ENCODE measurements at places on chromosomes 4 and X.

GRCh38 chr4:40134206-40134917 lies 62.5 kb upstream of the RHOH start:
- DNase-seq: no peak

DNA sequence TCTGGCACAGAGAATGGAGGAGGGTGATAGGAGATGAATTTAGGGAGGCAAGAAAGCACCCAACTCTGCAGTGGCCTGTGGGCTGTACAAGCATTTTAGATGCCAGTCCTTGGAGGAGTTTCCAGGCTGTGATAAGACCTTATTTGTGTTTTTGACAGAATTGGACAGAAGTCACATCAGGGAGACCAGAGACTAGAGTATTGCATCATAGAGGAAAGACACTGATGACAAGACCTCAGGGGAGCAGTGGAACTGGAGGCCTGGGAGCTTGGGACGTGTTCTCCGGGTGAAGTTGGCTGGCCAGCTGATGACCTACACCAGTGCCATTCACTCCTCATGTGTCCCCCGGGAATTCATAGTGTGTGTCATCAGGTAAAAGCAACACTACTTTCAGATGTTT lies 284.0 kb upstream of the ZFP42 start:
- no peak for DNase-seq

DNA sequence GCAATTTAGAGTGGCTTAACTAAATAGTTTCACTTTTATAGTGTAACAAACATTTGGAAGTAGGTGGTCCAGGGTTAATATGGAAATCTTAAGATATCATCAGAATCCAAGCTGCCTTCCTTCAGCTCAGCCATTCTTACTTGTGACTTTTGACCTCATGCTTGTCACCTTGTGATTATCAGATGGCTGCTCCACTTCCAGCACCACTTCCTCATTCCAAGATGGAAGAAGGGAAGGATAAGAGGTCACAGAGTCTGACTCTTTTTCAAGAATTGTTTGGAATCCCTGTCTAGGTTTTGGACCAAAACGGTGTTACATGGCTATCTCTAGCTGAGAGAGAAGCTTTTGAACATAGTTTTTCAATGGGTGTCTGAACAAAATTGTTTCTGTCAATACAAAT lies 39.9 kb downstream of the MTTP start:
- DNase-seq: no peak

GRCh38 chr4:53573696-53574095 lies 17.6 kb downstream of the LNX1 start:
- DNase-seq: no peak

DNA sequence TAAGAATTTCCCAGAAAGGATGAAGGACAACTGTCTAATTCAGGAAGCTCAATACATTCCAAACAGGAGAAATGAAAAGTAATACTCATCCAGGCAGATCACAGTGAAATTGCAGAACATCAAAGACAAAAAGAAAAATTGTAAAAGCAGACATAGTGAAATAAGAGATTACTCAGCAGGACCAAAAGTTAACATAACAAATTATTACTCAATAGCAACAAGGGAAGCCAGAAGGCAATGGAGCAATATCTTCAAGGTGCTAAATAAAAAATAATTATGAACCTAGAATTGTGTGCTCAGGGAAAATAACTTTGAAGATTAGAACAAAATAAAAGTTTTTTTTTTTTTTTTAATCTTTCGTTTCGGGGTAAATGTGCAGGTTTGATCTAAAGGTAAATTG lies 30.5 kb upstream of the ENPP6 start:
- no peak for DNase-seq

GRCh38 chrX:100895365-100896075 lies 21.4 kb upstream of the NOX1 start:
- peak; percentile 17 for DNase-seq

- DNase-seq: no peak
These were observed 77.1 kb upstream of the RXFP1 start for GRCh38 chr4:158444621-158445020.

DNA sequence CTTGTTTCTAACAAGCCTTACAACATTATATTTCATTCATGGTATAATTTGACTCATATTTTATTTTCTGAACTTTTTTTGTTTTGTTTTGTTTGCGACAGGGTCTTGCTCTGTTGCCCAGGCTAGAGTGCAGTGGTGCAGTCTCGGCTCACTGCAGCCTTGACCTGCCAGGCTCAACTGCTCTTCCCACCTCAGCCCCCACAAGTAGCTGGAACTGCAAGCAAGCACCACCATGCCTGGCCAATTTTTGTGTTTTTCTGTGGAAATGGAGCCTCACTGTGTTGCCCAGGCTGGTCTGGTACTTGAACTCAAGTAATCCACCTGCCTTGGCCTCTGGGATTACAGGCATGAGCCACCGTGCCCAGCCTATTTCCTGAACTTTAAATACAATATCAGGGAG lies 42.5 kb downstream of the GRID2 start:
- no peak for DNase-seq

GRCh38 chrX:16718824-16719333 lies 533 bp upstream of the SYAP1 start:
- DNase-seq: no peak

DNA sequence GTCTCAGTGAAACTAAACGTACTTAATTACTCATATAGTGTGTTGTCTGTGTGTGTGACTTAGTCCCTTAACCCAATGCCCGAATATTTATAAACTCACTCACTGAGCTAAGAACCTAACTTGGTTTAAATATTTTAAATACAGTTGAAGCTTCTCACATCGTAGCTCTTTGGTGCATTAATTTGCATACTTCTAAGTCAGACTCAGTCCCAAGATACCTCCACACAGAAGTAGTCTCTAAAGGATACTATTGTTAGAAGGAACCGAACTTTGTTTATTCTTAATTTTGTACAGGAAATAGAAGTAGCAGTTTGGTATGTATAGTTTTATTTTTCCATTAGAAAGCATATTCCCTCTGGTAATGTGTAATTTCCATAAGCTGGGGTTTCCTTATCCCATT lies 54.0 kb upstream of the NKAP start:
- DNase-seq: no peak

DNA sequence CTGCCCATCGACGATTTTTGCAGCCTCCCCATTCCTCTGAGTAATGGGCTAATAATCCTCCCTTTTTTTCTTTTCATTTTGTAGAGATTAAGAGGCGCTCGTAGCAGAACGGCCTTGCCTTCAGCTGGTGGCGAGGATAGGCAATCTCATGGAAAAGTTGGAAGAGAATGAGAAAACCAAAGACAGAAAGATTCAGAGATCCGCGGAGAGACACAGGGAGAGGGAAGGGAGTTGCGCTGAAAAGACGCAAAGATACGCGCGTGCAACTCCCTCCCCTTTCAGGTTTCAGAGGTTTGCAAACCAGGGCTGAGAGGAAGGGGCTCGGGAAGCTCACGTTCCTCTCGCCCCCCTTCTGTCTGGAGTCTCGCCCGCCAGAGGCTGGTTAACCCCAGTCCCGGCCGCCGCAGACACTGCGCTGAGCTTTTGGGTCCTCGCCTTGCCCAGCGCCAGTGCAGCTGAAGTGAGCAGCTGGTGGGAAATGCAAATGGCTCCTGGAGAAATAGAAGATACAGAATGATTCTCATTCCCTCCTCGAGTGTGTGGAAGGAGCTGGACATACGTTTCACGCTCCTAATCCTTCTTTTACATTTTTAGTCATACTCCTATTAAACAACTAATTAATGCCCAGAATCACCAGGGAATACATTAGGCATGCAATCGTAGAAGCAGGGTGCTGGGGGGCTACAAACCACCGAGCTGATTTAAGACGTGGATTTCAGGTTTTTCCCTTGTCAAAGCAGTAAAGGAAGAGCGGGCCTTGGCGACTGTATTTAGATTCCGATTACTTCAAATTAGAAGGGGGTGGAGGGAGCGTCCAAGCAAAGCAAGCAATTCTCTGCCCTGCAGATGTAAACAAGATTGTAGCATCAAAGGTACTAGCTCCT lies 16.6 kb upstream of the PITX2 start:
- no peak for DNase-seq

- DNase-seq: no peak
These were observed 280.2 kb upstream of the SLC7A11 start for GRCh38 chr4:138522366-138522765.

DNA sequence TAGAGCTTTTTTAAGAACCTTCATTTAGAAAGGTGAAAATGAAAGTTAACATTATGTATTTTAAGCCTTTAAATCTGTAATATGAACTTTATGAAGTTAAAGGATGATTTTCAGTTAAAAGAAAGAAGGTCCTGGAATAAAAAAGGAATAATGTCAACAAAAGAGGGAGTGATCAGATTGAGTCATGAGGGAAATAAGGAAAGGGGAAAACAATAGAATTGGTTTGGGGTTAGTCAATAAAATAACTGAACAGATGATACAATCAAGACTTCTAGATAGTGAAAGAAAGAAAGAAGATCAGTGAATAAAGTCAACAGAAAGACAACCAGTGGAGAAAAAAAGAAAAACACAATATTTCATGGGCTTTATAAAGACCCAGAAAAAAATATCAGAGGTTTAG lies 291.6 kb upstream of the ARSJ start:
- no peak for DNase-seq

- no peak for DNase-seq
These were observed 55.5 kb upstream of the PCDH18 start for GRCh38 chr4:137587796-137588195.

DNA sequence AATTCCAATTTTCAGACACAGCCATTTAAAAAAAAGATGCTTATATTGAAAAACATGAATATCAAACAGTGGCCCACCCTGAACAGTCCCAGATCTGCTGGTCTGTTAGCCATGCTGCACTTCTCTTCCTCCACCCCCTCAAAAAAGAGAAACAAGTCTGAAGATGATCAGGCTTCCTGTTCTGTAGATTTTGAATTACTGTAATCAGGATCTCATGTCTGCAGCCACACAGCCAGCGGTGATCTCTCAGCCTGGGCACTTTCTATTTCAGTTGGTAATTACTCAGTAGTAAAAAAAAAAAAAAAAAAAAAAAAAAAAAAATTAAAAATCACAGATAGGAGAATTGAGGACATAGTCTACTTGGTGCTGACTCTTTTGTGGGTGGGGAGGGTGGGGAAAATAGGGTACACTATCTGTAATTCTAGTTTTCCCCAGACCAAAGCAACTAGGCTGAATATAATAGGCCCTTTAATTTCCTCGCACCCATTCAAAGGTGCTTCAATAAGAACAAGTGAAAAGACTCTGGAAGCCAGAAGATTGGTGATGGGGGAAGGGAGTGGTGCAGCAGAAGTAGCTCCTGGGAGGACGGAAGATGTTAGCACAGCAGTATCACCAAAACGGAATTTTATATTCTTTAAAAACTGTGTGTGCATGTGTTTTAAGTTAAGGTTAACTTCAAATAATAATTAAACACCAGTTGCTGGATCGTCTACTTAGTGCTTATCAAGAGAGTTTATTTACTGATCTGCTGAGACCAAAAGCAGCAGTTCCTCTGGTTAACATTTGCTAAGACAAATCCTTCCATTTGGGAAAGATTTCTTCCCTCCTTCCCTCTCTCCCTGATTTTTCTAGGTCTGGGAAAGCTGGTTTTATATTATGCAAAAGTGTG lies 47.0 kb downstream of the SPRY1 start:
- peak; percentile 49 for DNase-seq

DNA sequence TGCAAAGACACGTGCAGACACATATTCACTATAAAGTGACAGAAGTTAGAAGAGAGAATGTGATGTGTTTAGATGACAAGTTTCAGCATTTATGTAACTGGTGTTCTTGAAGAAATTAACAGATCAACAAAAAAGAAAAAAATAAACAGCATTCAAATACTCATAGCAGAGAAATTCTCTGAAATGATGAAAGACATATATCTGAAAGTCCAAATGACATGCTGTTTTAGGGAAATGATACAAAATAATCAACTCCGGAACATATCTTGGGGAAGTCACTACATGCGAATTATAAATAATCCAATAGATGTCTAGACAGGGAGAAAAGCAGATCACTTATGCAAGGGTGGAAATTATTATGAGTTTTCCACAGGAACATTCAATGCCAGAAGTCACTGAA lies 146.0 kb downstream of the SPANXN4 start:
- no peak for DNase-seq

DNA sequence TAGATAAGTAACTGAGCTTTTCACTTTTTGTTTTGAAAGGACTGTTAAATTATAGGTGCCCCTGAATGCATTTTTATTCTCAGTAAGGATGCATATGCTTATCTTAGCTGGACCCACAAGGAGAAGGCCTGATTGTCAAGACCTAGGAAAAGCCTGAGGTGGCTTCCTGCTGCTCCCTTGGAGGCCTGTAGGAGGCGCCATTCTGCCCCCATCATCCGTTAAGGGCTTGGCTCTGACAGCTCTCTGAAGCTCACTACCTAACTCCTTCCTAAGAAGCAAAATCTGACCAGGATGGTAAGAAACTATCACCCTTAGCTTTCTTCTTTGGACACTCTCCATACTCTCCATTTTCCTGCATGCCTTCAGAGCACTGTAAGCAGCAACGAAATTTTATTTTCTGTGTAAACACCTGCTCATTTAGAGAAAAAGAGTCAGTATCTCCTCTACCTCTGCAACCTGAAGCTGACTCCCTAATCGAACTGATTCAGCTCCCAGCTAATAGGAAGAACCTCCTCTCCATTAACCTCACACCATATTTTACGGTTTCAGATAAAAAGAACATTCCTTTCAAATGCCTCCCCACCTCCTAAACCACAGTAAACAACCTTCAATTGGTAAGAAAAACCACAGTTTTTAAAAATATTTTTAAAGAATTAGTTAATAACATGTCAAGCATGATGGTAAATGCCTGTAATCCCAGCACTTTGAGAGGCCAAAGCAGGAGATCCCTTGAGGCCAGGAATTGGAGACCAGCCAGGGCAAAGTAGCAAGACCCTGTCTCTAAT lies 73.4 kb upstream of the EDNRA start:
- no peak for DNase-seq

GRCh38 chrX:48589482-48590162 lies 7.7 kb upstream of the WDR13 start:
- DNase-seq: no peak

GRCh38 chr4:105274504-105274903 lies 127.8 kb downstream of the TET2 start:
- DNase-seq: no peak

- DNase-seq: peak; percentile 77
These were observed at the start of gene GUCY1B1 for GRCh38 chr4:155758481-155759371. GUCY1B1 (plus strand) TSS chr4:155759021; CDS start chr4:155759141, 120 bp downstream.

GRCh38 chrX:112851806-112852205 lies 11.2 kb upstream of the AMOT start:
- DNase-seq: no peak

DNA sequence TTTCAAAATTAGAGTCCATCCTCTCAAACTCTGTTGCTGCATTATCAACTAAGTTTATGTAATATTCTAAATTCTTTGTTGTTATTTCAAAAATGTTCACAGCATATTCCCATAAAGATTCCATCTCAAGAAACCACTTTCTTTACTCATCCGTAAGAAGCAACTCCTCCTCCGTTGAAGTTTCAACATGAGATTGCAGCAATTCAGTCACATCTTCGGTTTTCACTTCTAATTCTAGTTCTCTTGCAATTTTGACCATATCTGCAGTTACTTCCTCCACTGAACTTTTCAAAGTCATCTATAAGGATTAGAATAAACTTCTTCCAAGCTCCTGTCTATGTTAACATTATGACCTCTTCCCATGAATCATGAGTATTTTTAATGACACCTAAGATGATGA lies 216.6 kb upstream of the SLC7A11 start:
- DNase-seq: no peak

Measured in stimulated activated CD4-positive, alpha-beta T cell treated with anti-CD3 and anti-CD28 coated beads, Interleukin-1b, Interleukin-23, amount 100 ng/mL, for 48 hours (primary cell).